Stimulated activated CD4-positive, alpha-beta T cell treated with anti-CD3 and anti-CD28 coated beads, Interleukin-4, amount 100 ng/mL, for 4 hours (primary cell): ENCODE measurements at places on chromosomes 2 and 18.

GRCh38 chr18:59432803-59433597 lies 73.9 kb upstream of the LMAN1 start:
- DNase-seq: no peak

- no peak for DNase-seq
These were observed 90.9 kb downstream of the GPD2 start for GRCh38 chr2:156526950-156527636.

DNA sequence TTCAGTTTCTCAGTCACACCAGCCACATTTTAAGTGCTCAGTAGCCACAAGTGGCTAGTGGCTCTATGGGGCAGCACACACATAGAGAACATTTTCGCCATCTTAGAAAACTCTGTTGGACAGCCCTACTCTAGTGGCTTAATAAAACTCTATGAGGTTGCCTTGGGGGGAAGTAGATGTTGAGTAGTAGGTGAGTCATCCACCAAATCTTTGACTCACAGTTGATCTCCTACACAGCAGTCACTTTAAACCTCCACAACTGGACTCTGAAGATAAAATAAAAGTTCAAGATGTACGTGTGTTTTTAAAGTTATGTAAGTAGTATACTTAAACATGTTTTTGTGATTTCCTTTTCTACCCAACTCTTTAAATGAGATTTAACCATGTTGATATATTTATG lies 379.0 kb downstream of the SETBP1 start:
- no peak for DNase-seq

DNA sequence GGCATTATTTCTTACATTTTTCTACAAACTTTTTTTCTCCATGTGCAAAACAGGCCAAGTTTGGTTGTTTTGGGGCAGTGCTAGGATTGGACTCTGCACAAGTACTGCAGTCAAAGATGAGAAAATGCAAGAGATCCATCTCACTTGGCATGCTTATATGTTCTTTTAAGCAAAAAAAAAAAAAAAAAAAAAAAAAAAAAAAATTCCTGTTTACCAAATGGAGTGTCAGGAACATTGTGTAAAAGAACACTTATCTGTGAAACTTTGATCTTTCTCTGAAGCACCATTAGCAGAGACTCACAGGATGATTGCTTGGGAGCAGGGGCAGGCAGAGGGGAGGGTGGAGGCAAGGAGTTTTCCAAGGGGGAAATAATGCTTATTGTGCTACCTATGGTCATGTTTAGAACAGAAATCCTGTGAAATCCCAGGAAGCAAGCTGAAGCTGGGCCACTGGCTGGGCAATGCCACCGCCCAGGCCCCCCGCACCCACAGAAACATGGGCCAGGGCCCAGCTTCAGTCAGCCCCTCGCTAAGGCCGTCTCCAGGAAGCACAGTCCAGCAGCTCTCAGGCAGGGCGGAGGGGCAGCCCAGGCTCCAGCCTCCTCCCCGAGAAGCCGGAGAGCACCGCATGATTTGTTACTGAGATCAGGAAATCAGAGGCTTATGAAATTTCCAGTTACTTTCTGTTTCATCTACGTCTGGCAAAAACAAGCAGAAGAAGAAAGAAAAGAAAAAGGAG lies 229.4 kb downstream of the ZNF516 start:
- no peak for DNase-seq

- DNase-seq: no peak
These were observed 48.5 kb downstream of the SOCS6 start for GRCh38 chr18:70337139-70337972.

DNA sequence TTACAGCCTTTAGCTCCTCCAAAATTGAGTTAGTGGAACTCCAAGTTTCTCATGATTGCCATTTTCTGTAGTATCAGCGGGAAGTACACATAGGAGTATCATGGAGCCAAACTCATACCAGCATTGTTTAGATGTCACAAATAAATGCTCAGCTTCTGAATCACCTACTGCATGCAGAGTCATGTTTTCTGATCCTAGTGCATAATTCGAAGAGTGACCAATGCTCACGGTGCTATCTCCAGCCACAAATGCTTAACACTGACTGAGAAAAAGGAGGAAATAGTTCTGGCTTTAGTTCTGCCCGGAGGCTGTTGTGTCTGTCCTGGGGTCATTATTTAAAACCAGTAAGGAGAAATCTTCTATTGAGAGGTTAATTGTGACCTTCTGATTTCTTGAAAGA lies 45.4 kb upstream of the LRATD1 start:
- DNase-seq: no peak

- no peak for DNase-seq
These were observed 103.3 kb upstream of the RBBP8 start for GRCh38 chr18:22829781-22830180.

GRCh38 chr2:172664766-172665165 lies 70.9 kb upstream of the RAPGEF4 start:
- DNase-seq: no peak

DNA sequence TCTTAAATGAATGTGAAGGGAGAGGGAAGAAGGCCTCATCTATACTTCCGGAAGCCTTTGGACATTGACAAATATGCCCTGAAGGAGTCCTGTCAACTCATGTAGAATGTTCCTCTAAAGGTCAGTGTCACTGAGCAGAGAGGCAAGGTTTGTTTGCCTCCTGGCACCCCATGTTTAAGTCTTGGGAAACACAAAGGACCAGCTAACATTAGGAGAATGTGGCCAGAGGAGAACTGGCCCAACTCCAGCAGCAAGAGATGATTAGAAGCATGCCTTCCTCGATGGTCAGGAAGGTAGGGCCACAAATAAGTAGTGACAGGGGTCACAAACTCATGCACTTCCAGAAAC lies 5.7 kb downstream of the DYSF start:
- no peak for DNase-seq
